Right cardiac atrium (tissue), 5 donors: ENCODE measurements at places on chromosomes 5 and 9.
A peak's percentile ranks its signal among the peaks of the same experiment; 100 is the strongest.

- DNase-seq, result no peak
These were observed 828.9 kb upstream of the ZNF608 start for GRCh38 chr5:125575171-125575890.

DNA sequence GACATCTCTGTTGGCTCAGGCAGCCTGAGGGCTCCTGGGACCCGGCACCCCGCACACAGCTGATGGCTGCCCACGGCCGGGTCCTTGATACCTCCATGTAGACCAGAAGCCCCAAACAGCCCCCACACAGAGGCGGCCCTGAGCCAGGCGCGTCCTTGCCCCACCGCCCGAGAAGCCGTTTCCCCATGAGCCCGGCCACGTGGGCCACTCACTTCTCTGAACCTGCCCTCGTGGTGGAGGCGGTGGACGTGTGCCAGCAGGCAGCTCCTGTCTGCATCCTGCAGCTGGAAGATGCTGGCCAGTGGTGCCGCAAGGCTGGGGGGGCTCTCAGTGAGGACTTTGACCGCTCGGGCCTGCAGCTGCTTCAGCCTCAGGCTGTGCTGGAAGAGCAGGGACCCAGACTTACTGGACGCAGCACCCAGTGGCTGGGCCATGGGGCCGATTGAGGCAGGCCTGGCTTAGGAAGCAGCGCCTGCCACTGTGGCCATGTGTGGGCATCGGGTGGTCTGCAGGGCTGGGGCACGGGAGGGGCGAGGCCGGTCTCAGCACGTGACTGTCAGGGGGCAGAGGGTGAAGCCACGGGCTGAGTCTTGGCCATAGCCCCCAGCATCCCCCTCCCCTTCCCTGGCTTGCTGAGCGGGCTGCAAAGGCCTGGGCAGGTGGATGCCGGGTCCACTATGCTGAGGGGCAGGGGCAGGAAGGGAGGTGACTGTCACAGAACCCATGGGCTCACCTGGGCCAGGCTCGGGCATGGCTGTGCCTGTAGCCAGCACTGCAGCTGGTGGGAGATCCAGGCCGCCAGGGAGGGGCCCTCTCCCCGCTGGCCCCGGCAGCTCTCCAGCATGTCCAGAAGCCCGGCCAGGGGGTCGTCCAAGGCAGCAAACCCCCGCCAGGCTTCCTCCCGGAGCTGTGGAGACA is 50.0 kb downstream of the EXD3 start:
- peak; percentile 11 for DNase-seq

- DNase-seq, result no peak
These were observed 184.0 kb downstream of the GOLPH3 start for GRCh38 chr5:31990081-31990650.

DNA sequence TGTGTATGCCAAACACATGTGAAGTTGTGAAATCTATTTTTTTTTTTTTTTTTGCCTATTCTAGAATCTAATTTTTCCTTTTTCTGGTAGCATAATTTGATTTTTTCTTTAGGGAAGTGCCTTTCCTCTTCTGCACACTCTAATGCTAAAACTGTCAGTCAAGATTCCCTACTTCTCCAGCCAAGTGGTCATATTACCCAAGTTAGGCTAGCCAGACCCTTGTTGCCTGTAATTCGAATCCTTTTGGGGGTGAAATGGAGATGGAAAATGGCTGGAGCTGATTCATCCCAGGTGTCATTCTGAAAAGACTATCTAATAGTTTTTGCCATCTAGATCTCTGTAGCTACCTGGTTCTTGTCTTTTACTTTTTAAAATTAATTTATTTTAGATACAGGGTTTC is 24.8 kb upstream of the UBAP1 start:
- DNase-seq, result no peak

- peak; percentile 88 for DNase-seq
These were observed 20.3 kb downstream of the CCDC187 start for GRCh38 chr9:136283291-136284235.

GRCh38 chr9:70218767-70219166 is 40.0 kb upstream of the SMC5 start:
- DNase-seq, result no peak

DNA sequence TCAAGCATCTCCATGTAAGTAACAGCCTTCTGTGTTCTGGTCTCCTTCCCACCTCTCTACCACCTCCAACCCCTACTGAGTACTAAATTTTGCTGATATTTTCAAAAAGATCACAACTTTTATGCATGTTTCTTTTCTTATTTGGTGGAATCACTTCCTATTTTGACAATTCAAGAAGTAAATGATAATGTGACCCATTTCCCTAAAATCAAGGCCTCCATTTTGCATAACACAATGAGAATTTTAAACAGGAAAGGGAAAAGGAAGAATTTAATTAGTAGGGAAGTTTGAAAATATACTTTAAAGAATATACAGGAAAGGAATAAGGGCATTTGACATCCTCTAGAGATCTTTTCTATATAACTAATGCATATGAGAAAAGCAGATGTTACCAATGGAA is 212.9 kb upstream of the RASA1 start:
- DNase-seq, result no peak

- DNase-seq, result peak; percentile 24
These were observed 327.2 kb downstream of the ZSWIM6 start for GRCh38 chr5:61659221-61659696.

- DNase-seq, result no peak
These were observed 248.3 kb downstream of the FBXL7 start for GRCh38 chr5:15748266-15748665.

DNA sequence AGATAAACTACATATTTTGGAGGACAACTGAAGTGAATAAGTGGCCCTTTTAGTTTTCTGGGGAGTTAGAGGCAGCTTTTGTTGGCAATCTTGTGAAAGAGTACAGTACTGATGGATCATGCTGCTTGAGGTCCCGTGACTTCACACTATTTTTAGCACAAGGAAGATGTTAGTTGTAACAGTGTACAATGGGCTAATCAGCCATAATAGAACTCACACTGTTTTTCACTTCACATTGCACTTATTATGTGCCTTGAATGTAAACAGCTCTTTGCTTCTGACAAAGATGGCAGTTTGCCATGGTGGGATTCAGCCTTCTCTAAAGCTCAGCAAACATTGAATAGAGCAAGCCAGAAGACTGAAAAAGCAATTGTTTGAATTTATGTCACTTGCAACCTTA is 176.7 kb upstream of the ZNF608 start:
- no peak for DNase-seq

- DNase-seq, result peak; percentile 72
These were observed 84.6 kb downstream of the CEMIP2 start for GRCh38 chr9:71683598-71684235.

GRCh38 chr5:66616520-66617225 is 20.5 kb downstream of the MAST4 start:
- DNase-seq, result peak; percentile 42

- no peak for DNase-seq
These were observed 107.4 kb upstream of the LHFPL2 start for GRCh38 chr5:78755822-78756429.

GRCh38 chr5:83947763-83948162 is 227.1 kb upstream of the HAPLN1 start:
- no peak for DNase-seq

- DNase-seq, result no peak
These were observed 51.8 kb upstream of the HMHB1 start for GRCh38 chr5:143760131-143760505.

DNA sequence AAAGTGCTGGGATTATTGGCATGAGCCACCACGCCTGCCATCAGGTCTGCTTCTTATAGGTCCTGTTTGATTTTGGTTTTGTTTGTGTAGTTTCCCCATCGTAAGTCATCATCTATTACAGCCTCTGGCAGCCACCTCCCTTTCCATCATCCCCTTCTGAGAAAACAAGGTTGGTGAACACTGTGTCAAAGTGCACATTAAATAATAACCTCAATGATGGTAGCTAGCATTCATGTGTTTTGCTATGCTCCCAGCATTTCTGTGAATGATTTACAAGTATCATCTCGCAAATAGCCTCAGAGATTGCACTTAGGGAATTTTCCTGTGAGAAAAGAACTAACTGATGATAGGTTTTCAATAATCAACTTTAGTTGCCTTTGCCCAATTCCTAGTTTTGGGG is 9.9 kb downstream of the PRUNE2 start:
- DNase-seq, result no peak

- DNase-seq, result no peak
These were observed 482.1 kb downstream of the SEMA5A start for GRCh38 chr5:9063615-9064245.

GRCh38 chr9:33633636-33634035 is 109.6 kb downstream of the ANKRD18B start:
- no peak for DNase-seq

DNA sequence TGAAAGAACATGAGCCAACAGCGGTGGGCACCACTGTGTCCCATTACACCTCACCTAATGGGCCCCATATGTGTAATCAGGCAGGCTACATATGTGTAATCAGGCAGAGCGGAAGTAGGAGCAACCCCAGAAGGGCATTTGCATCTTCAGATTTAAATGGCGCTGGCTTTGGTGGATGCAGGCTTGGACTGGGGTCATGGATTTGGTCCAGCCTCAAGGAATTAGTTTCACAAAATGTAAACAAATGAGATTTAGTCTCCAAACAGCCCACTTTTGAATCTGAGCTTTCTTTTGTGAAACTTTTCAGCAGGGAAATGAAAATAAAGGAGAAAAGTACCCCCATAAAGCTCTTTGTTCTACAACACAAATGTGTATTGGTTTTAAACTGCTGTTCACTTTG is 161.3 kb downstream of the LPAR1 start:
- no peak for DNase-seq

DNA sequence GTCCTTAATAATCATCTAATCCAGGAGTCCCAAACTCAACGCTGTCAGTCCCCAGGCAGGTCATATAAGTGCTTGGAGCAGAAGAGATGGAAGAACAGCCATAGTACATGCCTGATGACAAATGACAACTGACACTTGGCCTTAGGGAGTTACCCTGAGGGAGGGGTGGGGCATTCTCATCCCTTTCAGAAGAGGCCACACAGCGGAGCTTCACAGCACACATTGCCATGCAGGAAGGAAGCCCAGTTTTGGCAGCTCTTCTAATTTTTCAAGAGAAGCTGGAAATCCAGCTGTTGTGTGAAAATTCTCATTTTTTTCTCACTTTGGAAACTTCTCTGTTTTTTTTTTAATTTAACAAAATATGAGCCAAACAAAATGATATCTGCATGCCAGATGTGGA is 89.0 kb downstream of the ASTN2 start:
- no peak for DNase-seq

DNA sequence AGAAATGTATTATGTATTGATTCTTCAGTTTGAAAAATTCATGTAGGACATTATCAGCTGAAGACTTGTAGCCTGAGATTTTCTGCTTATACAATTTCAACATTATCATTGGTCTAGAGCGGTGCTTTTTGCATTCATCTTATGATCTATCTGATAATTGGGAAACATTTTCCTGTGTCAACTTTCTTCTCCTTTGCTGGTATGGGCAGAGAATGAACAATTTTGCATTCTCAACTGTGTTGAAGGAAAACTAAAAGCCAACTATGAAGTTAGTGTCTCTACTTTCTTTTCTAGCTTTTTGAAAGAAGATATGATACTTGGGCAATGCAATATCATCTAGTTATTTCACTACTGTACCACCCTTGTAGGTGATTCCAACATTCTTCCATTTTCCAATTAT is 10.3 kb downstream of the ZFR start:
- no peak for DNase-seq

DNA sequence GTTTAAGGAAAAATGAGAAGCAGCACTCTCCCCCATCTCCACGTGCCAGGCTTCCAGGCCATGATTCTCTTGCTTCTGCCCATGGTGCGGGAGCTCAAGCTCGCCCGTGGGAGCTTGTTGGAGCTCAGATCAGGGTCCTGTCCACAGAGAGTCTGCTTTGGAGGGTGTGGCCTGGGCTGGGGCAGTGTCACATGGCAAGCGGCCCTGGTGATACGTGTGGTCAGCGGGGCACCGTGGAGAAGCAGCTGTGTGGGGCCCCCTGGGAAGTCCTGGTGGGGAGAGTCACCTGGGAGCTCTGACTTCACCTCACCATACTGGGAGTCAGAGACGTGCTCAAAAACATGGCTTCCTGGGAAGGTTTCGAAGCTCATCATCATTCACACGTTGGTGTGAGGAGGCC is 275.3 kb downstream of the GADD45G start:
- DNase-seq, result no peak

GRCh38 chr9:111016426-111017045 is 21.7 kb downstream of the LPAR1 start:
- DNase-seq, result no peak

DNA sequence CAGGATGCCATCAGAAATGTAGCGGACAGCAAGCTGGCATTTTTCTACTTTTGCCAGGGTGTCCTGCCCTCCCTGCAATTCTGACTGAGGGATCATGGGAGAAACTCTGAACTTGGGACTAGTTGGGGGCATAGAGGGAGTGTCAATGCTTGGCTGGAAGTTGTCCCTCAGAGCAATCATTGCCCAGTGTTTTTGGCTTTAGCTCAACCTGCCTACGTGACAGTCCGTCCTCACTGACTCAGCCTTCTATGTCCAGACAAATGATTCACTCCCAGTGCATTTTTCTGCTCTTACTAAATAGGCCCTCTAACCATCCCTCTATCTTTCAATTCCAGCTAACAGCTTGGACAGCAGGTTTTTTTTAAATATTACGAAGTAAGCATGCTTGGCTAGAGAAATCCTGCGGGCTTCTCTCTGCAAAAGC is 627.4 kb downstream of the TLR4 start:
- peak; percentile 37 for DNase-seq

- no peak for DNase-seq
These were observed 13.7 kb upstream of the ADRA1B start for GRCh38 chr5:159902444-159903121.

GRCh38 chr5:1386274-1386717 is 41.4 kb upstream of the CLPTM1L start:
- peak; percentile 40 for DNase-seq

DNA sequence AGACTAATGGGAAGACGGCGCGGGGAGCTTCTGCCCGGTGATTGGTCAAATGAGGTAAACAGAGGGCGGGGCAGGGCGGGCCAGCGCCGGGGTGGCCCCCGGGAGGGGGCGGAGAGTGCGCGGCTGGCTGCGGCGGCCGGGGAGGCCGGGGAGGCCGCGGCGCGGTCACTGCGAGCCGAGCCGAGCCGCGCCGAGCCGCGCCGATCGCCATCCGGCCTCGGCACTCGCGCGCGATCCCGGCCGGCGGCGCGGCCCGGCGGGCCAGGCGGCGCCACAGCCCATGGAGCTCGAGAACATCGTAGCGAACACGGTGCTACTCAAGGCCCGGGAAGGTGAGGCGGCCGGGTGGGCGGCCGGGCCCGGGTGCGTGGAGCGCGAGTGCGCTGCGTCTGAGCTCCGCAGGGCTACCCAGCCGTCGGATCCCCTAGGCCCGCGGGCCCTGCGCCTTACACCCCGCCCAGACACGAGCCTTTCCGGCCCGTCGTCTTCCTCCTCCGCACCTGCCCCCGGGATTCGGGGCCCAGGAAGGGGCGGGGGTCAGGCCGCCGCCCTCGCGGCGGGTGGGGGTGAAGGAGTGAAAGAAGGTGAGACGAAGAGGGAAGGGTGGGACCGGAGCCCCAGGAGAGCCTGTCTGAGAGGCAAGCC is at the start of gene GRK6:
Gene GRK6 (plus strand): TSS at position 111 of the 645 bp plus-strand sequence. CDS start 170 bp downstream, at position 281.
- DNase-seq, result peak; percentile 41
